RKO (cell line): ENCODE measurements at places on chromosomes 2 and 18.

- DNase-seq = no peak
These were observed 237.7 kb downstream of the IRS1 start for GRCh38 chr2:226561962-226562361.

DNA sequence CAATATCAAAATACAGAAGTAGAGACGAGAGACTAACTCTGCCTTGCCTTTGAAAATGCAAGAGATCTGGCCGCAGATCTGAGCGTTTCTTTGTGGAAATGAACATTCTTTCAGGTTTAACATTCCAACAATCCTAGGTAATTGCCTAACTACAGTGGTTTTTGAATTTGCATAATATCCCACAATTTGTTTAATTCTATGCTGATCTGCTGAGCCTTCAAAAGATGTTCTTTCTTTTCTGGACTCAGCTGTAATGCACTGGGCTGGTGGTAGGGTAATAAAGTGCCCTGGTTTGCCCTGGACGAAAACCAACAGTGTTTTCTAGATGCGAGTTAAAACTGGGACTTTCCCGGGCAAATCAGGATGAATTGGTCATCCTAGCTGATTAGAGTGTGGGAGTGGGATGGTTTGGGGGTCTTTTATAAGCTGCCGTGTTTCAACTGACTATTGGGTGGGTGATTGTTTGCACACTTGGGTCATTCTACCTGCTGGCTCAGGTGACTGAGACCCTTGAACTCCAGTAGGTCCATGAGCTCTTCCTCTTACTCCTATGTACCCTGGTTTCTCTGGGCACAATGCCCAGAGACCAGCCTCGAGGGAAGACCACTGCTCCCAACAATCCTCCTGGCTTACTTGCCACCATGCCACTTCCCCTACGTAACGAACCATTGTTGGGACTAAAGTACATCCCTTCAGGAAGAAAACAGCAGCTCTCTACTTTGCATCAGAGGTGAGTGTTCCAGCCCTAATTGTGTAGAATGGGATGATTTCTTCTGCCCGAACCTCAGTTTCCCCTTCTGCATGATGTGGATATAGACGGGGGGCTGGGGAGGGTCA lies 3.4 kb upstream of the PAX8 start:
- no peak for DNase-seq

- DNase-seq = no peak
These were observed 2.2 kb upstream of the MFSD2B start for GRCh38 chr2:24007693-24008092.

GRCh38 chr2:62215306-62216064 lies 19.6 kb downstream of the B3GNT2 start:
- DNase-seq = no peak

DNA sequence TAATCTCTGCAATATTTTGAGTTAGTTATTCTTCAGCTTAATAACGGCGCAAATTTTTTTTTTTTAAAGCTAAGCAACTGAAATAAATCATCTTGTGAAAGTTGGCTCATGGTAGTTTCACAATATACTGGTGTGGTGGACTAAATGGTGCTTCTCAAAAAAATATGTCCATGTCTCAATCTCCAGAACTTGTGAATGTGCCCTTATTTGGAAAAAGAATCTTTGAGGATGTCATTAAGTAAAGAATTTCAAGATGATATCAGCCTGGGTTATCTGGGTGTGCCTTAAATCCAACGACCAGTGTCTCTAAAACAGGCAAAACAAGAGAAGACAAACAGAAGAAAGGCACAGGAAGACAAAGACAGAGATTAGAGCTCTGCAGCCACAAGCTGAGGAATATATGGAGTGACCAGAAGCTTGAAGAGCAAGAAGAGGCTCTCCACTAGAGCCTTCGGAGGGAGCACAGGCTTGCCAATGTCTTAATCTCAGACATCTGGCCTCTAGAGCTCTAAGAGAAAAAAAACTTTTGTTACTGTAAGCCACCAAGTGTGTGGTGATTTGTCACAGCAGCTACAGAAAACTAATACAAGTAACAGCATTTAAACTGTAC lies 71.4 kb downstream of the HNMT start:
- DNase-seq = no peak

DNA sequence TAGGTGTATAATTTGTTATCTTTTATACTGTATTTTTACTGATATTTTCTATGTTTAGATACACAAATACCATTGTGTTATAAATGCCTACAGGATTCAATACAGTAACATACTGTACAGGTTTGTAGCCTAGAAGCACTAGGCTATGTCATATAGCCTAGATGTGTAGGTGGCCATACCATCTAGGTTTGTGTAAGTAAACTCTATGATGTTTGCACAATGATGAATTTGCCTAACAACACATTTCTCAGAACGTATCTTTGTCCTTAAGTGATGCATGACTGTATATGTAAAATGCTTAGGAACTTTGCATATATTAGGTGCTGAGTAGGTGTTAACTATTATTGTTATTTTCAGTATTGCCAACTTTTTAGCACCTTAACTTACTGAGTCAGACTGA lies 17.3 kb downstream of the UNC80 start:
- DNase-seq = no peak

DNA sequence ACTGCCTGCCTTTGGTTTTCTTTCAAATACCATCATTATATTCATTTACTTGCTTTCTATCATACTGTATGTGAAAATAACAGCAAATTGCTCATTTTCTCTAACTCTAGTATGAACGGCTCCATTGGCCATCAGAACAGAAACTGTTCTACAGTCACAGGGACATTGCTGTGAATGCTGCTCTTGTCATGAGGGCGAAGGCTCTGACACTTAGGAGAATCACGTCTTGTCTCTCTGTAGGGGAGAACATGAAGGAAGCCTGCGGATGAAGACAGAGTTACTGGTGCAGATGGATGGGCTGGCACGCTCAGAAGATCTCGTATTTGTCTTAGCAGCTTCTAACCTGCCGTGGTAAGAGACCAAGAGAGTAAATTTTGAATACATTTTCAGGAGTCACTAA lies 41.7 kb upstream of the ELOA2 start:
- DNase-seq = no peak

GRCh38 chr2:74947703-74948102 lies 10.7 kb upstream of the POLE4 start:
- DNase-seq = no peak

- DNase-seq = no peak
These were observed 248.9 kb downstream of the OSR1 start for GRCh38 chr2:19109518-19109917.

- no peak for DNase-seq
These were observed 21.2 kb upstream of the ASXL3 start for GRCh38 chr18:33556846-33557245.
